ENCODE measurements at places on chromosomes 6 and 20.
A peak's percentile ranks its signal among the peaks of the same experiment; 100 is the strongest.

DNA sequence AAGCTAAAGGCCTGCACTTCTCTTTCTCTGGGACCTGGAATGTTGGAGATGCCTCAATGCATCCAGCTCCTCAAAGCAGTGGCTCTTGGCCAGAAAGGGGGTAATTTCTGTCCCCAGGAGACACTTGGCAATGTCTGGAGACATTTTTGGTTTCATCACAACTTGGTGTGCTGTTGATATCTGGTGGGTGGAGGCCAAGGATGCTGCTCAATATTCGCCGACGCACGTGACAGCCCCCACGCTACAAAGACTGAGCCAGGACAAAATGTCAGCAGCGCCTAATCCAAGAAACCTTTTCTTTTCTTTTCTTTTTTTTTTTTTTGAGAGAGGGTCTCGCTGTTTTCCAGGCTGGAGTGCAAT, 79.8 kb downstream of the SULF2 start:
- DNase-seq = no peak

- no peak for DNase-seq
Measured at GRCh38 chr6:70843328-70843918, 113.4 kb downstream of the B3GAT2 start.

- DNase-seq = no peak
Measured at GRCh38 chr20:37755665-37756064, 61.8 kb downstream of the CTNNBL1 start.

DNA sequence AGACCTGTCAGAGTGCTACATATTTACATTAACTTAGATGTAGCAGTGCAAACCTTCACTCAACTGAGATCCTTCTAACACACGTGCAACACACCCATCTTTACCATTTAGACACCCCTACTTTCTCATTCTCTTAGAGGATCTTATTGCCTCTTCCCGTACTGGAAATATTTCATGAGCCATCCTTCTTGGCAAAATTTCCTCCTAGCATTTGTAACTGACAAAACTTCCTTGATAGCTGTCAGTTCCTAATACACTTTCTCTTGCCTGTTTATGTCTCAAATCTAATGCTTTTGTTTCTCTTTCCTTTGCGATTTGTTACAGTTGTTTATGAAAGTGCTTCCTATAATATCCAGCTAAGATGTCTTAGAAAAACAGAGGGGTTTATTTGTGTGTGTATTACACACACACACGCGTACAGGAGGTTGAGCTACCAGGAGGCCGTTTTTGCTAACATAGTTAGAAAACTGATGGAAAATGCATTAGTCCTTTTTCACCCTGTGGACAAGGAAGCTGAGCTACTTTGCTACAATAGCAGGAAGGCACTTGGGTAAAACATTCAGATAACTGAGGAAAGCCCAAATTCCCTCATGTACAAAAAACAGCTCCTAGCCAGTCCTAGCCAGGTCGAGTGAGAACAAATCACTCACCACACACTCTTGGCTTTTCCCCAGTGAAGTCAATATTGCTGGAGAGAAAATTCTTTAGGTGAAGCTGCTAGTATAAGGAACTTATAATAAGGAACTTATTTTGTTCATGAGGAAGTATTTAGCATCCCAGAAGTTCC, 153.6 kb downstream of the NFATC2 start:
- no peak for DNase-seq

DNA sequence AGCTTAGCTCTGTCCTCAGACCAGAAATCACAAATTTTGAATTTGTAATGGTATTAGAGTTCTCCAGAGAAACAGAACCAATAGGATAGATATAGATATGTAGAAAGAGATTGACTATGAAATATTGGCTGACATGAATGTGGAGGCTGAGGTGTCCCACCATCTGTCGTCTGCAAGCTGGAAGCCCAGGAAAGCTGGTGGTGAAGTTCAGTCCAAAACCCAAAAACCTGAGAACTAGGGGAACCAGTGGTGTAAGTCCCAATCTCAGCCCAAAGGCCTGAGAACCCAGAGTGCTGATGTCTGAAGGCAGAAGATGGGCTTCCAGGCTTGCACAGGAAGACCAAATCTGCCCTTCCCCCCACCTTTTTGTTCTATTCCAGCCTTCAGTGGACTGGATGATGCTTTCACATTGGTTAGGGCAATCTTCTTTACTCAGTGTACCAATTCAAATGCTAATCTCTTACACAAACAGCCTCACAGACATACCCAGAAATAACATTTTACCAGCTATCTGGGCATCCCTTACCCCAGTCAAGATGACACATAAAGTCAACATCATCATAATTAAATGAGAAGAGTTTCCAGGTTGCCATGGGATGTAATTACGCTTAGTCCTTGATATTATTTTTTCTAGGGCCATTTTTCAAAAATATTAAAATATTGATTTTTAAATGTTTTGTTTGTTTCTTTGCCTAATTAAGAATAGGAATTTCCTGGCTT, 570.8 kb downstream of the UTRN start:
- DNase-seq = no peak

DNA sequence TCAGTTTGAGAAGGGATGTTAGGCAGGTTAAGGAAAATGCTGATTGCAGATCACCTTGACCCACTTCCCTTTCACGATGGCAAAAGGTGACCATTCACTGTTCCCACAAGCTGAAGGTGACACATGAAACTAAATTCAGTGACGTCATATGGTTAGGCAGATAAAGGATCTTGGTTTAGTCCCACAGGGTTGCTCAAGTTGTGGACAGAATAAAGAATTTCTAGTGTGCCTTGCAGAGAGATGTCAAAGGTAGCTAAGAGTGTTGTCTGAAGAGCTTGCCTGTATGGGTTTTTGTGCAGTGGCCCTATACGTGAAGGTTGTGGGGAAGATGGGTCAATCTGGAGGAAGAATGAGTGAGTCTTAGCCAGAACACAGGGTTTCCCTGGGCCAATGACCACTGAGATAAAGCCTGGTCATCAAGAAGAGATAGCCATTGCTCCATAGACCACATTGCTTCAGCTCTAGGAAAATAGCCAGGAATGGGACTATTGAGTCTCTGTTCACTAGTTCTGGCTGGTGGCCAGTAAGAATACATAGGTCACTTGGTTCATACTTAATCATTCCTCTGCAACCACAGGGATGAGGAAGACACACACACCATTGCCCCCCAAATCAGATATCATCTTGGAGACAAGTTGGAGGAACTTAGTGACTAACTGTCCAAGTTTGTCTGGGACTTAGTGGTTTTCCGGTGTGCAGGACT, 148.5 kb upstream of the ATXN1 start:
- peak; percentile 77 for DNase-seq

- DNase-seq = no peak
Measured at GRCh38 chr6:13789746-13790145, 24.6 kb downstream of the MCUR1 start.

DNA sequence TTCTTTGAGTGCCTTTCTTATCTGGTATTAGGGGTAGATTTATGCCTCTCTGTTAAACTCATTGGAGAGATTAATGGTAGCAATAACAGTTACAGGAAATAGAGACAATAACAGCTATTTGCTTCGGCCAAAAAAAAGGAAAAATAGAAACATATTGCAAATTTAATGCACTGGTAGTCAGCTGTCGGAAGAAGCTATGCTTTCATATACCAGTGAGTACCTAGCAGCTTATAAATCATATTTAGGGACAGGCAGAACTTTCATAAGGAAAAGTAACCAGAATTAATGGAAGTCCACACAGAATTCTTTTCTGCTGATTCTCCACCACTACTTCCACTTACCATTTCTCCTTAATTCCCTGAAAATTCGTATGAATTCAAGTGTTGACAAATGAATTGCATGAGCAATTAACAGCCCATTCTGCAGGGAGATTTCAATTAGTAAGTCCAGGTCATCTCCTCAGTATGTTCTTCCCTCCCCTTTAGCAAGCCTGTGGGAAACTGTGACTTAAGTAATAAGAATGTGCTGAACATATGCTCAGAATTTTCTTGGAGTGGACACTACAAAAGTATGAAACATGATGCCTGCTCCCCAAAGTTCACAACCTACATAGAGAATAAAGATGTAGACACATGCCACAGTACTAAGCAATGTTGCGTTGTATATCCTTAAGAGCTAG, 196.7 kb upstream of the KCNQ5 start:
- DNase-seq = no peak

DNA sequence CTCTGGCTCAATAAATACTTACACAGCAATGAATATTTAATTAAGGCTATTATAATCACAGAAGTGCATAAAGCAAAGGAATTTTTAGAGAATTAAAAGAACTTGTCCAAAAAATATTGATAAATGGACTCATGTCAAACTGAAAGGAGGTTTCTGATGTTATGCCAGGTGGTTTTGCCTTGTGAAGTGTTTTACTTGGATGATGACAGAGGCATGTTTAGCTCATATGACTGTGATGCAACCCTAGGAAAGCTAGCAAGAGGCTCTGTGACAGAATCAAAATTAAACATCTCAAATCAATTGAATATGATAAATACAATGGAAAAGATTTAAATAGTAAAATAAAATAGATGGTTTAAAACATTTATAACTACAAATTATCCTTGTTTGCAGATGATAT, 137.3 kb downstream of the TMEM200A start:
- DNase-seq = no peak

DNA sequence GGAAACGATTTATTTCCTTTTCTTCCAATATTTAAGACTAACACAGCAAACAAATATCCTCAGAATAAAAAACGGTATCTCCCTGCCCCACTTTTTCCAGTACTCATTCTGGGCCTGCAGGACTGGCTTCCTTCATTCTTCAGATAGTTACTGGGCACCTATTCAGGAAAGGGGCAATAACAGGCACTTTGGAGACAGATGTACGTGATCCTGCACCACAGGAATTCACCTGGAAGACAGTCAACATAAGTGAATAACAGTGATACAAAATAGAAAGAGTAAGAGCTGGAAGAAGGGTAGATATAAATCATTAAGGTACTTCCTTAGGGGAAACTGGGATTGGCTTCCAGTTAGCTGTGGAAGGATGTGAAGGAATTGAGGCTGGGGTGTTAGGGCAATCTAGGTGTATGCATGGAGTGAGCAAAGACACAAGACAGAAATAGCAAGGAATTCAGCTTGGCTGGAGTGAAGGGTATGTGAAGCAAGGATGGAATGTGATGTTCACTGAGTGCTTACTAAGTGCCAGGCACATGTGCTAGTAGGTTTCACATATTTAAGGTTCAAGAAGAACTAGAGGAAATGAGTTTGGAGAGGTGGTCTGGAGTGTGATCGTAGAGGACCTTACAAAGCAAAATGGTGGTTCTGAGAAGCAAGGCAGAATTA, 49.3 kb upstream of the FAM83C start:
- DNase-seq = no peak

- no peak for DNase-seq
Measured at GRCh38 chr6:106103728-106104109, 17.6 kb downstream of the PRDM1 start.

GRCh38 chr6:73329201-73329600, 24.9 kb downstream of the DPPA5 start:
- no peak for DNase-seq

GRCh38 chr20:48486065-48486464, 341.7 kb downstream of the PREX1 start:
- DNase-seq = no peak

- DNase-seq = no peak
Measured at GRCh38 chr6:23329086-23329485, 759.7 kb downstream of the HDGFL1 start.

DNA sequence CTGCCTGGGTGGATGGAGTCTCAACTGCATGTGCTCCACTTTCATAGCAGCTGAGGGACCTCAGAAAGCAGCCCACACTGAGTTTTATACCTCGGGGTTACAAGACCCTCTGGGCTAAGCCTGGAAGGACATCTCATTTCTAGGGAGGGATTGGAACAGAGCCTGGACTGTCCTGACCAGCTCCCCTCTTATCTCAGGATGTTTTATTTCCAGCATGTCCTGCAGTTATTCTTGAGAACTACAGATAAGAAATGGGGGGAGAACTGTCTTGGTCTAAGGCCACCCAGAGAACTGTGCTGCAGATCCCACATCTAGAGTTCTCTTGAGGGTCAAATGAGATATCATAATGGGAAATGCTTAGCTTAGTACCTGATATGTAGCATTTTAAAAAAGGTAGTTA, 97.3 kb upstream of the CHD6 start:
- no peak for DNase-seq

DNA sequence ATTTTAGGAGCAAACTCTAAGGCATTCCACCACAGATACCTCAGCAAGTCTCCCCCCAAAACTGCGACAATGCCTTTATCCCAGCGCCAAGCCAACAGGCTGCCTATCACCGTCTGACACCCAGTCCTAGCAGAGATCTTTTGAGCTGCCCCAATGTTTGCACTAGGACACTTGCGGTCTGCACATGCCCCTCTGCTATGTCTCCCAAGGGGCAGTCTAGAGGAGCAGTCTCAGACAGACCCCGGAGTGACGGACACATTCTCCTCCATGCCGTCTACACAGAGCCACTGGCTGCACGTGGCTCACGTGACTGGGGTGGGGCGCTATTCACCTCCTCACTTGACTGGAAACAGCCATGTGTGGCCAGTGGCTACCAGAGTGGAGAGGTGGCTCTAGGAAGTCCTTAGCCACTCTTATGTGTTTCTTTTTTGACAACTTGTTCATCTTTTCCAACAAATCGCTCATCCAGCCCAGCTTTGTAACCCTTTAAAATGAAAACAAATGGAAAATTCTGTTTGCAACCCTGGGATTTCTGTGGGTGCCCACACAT, 16.0 kb downstream of the DIDO1 start:
- DNase-seq = no peak

- no peak for DNase-seq
Measured at GRCh38 chr20:17875106-17875980, 93.3 kb downstream of the SNX5 start.

- no peak for DNase-seq
Measured at GRCh38 chr6:164216839-164217238, 802.3 kb downstream of the QKI start.

DNA sequence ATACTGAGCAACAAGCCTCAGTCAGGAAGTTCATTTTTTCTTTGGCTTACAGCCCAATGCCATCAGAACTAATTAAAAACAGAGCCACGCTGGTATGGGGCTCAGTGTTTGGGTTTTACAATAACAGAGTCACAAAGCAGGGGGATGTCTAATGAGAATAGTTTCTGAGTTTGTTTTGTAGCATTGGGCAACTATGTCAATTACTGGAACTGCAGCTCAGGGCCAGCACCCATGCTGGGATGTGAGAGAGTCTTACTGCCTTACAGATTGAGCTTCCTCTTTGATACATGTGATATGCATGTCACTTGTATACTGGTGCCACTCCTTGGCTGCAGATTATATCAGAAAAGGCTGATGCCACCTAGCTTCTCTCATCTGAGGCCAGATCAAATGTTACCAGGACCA, 117.6 kb downstream of the TFAP2B start:
- peak; percentile 38 for DNase-seq

All from foreskin melanocyte (primary cell).